ENCODE measurements at places on chromosomes 12 and 14. TPM values are rescaled to one million over a fixed set of nuclear protein-coding genes. Genes with fewer than 3 reads are reported as not detected.

The CPM gene
- 24.6 TPM for total RNA-seq

- DNase-seq: no peak
These were observed 100.4 kb downstream of the FBXL14 start for GRCh38 chr12:1493781-1494565.

DNA sequence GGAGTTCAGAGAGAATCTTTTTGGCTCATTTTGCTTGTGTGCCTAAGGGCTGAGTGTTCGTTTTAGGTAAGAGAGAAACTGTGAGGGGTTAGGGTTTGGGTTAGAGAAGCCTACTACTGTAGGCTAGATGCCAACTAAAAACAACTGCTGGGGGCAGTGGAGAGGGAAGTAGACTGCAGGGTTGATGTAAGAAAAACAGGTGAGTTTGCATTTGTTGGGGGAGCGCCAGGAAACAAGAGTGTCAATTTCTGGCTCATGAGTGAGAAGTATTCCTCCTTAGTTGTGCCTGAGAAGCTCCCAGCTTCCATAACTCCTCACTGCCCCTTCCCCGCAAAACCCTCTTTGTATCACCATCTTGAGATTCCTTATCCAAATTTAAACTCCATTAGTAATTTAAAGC, 92.3 kb downstream of the DERA start:
- DNase-seq: no peak

DNA sequence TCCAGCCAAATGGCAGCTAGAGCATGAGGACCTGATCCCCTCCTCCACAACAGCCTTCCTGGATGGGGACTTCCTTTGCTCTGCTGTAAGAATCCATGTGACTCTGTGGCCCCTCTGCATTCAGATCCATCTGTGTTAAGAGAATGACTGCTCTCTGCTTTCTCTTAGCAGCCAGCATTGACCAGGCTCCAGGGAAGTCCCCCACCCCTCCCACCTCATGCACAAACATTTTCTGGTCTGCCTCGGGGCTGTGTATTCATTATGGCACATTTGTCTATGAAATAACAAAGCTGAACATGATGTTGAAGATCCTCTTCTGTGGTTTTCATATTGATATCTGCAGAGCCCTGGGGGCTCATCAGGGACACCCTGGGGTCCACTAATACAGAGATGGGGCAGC, 201.7 kb downstream of the NUAK1 start:
- no peak for DNase-seq

GRCh38 chr12:104295954-104296353, 7.6 kb upstream of the EID3 start:
- no peak for DNase-seq

- peak; percentile 31 for DNase-seq
These were observed 108.1 kb upstream of the G2E3 start for GRCh38 chr14:30450631-30451545.

The ANKRD33 gene
- total RNA-seq: not detected

GRCh38 chr12:94263905-94264561, 115.7 kb downstream of the PLXNC1 start:
- DNase-seq: no peak

The APOLD1 gene
- total RNA-seq: 27.0 TPM

The CCDC197 gene
- not detected for total RNA-seq

DNA sequence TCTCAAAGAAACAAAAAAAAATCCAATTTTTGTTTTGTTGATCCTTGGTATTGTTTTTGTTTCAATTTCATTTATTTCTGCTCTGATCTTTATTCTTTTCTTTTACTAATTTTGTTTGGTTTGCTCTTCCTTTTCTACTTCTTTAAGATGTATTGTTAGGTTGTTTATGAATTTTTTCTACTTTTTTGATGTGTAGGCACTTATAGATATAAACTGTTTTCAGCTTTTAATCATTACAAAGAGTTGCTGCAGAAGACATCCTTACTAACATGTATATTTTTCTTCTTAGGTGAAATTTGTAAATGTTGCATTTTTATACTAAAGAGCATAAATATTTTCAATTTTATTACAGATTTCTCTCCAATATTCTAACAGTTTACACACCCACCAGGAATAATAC, 69.8 kb downstream of the KNTC1 start:
- no peak for DNase-seq

- no peak for DNase-seq
These were observed 273.9 kb downstream of the DIO2 start for GRCh38 chr14:79937433-79937832.

DNA sequence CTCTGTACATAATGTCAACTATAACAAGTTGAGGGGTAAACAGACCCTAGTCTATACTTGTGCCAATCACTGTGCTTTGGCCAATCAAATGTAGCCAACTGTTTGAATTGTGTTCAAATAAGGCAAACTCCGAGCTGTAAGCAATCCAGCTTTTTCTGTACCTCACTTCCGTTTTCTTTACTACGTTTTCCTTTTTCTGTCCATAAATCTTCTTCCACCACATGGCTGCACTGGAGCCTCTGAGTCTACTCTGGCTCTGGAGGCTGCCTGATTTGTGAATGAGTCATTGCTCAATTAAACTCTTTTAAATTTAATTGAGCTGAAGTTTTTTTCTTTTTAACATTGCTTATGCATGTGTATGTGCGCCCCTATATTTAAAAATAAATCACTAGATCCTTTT, 29.7 kb downstream of the CLEC1A start:
- peak; percentile 46 for DNase-seq

The IL22 gene
- not detected for total RNA-seq

- DNase-seq: no peak
These were observed 9.4 kb upstream of the KIF26A start for GRCh38 chr14:104128981-104129380.

The RDH16 gene
- 0.58 TPM for total RNA-seq

DNA sequence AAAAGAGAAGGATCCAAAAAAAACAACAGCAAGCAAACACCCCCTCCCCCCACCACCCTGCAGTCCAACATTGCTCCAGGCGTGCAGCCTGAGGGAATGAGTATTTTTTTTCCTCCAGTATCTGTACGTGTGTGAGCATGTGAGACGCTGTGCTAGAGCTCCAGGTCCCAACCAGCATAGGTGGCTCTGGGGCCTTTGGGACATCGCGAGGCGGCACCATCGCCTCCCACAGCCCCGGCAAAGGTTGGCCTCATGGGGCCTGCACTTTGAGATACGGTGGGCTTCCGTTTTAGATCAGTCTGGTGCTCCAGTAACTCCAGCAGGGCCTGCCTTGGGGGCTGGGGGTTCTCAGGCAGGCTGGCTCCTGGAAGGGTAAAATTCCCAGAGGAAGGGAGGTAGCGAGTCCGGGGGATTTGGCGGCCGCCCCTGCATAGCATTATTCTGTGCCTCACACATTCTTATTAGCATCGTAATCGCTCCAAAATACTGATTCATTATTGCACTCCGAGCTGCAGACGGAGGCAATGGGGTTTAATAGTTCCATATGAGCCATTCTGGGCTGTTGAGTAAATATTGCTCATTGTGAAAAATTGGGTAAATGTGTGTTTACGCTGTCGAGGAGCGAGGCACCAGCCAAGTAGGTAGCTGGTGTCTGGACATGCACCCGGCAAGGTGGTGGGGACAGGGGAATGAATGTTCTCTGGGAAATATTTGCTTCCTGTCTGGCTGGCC, 143.1 kb upstream of the MYL2 start:
- DNase-seq: no peak

GRCh38 chr14:91396013-91396660, 21.5 kb downstream of the CCDC88C start:
- no peak for DNase-seq

DNA sequence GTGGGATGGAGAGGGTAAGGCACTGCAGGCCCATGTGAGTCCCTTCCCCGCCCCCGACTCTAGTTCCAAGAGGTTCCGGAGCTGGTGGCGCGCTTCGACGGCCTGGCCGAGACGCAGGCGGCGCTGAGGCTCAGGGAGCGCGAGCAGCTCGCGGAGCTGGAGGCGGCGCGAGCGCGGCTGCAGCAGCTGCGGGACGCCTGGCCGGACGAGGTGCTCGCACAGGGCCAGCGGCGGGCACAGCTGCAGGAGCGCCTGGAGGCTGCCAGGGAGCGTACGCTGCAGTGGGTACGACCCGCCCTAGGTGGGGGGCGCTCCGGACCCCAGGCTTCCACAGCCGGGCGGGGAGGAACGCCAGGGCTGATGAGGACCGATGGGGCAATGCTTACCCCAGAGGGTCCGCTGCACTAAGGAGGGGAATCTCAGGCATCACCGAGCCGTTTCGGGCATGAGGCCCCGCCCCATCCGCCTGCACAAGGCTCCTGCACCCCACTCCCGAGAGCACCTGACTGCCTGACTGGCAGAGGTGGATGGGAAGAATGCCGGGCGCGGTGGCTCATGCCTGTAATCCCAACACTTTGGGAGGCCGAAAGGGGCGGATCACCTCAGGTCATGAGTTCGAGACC, 4.9 kb downstream of the CFAP73 start:
- DNase-seq: no peak

- no peak for DNase-seq
These were observed 101.5 kb downstream of the BMP4 start for GRCh38 chr14:53855127-53855526.

GRCh38 chr14:59159169-59159568, 29.3 kb upstream of the DAAM1 start:
- no peak for DNase-seq

DNA sequence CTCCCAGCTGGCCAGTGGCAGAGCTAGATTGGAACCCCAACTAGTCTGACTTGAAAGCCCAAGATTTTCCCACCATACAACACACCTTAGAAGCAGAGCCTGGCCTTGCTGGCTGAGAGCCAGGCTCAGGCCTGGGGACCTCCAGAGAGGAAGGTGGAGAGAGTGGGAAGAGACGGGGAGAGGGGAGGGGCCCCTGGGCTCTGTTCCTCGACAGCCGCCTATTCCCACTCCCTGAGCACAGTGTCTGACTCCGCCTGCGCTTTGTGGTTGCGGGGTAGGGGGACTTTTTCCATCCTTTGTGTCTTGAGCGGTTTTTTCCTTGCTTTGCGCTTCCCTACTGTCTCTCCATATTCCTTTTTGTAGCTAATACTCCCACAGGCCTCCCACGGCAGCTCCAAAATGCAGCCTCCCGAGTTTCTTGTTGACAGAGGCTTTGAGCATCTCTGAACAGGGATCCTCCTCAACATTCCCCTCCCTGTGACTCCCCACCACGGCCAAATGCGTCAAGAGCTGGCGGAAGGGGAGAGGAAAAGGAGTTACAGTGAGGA, 4.0 kb upstream of the KCNH3 start:
- no peak for DNase-seq

GRCh38 chr12:54502485-54502884, 4.9 kb downstream of the NCKAP1L start:
- DNase-seq: no peak

The CHGA gene
- 3.8 TPM for total RNA-seq

The STAT6 gene
- 60.5 TPM for total RNA-seq

The INSM2 gene
- 0.11 TPM for total RNA-seq

The GPRC5D gene
- total RNA-seq: not detected

DNA sequence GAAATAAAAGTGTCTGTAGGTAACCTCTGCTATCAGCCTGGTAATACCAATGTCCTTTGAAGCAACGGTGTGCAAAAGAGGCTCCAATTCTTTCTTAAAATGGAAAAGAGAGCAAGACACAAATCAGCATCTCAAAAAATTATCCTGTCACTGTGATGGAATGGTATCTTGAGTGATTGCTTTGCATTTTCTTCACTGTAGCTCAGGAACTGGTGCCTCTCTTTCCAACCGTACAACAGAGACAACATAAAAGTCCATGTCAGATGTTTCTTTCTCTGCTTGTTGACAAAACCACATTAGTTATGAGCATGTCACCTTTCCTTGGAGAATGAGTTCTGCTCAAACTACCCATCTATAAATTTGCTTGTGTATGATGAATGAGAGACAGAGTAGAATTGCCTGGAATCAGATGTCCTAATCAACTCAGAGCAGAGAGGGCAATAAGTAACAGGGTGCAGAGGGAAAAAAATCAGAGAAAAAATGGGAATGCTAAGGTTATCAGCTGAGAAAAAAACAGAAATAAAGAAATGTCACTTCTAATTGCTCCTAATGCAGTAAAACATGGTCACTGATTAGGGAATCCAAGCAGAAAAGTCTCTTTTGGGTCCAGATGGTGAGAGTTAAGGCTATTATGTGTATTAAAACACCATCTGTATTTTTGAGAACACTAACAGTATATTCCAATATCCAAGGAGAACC, 465.0 kb upstream of the ATP2B1 start:
- DNase-seq: no peak

DNA sequence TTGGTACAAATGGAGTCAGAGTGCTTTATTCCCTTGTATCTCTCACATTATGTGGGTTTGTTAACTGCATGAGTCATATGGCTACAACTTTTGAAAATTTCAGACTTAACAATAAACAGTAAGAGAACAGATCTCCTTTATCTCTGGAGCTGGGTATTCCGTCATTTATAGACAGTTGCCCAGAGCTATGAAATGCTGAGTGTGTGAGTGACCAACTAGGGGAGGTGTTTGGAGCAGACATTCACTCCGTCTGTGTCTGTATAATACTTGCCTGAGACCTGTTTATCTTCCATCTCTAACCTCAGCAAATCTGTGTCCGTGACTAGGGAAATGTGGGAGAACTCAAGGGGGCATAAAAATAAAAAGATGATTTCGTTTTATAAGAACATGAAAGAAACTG, 279.9 kb upstream of the FAR2 start:
- DNase-seq: no peak

- no peak for DNase-seq
These were observed 19.8 kb downstream of the KRT80 start for GRCh38 chr12:52171950-52172512.

DNA sequence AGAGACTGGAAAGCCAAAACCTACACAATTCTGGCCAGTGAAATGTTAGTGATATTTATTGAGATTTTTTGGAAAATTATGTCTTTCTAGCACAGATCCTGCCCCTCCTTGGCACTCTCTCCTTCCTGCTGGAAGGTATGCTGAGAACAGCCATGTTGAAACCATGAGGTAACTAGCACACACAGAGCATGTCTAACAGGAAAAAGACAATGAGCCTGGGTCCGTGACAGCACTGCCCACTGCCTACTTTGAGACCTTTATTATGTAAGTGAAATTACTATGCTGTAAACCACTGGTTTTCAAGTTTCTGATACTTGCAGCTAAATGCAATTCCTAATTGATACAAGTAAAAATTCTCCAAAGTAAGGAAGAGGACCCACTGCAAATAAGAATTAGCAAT, 81.6 kb upstream of the SINHCAF start:
- DNase-seq: no peak

The PDE3A gene
- total RNA-seq: 63.7 TPM

- no peak for DNase-seq
These were observed 12.8 kb downstream of the VCPKMT start for GRCh38 chr14:50103558-50103957.

- DNase-seq: no peak
These were observed 8.7 kb upstream of the KTN1 start for GRCh38 chr14:55571125-55571889.

- DNase-seq: no peak
These were observed 84.1 kb upstream of the TRAF3 start for GRCh38 chr14:102693006-102693755.

The PTPN6 gene
- total RNA-seq: 6.1 TPM

GRCh38 chr12:45655186-45655585, 74.3 kb upstream of the ARID2 start:
- DNase-seq: no peak
